ENCODE measurements at places on chromosomes 2 and 18.

DNA sequence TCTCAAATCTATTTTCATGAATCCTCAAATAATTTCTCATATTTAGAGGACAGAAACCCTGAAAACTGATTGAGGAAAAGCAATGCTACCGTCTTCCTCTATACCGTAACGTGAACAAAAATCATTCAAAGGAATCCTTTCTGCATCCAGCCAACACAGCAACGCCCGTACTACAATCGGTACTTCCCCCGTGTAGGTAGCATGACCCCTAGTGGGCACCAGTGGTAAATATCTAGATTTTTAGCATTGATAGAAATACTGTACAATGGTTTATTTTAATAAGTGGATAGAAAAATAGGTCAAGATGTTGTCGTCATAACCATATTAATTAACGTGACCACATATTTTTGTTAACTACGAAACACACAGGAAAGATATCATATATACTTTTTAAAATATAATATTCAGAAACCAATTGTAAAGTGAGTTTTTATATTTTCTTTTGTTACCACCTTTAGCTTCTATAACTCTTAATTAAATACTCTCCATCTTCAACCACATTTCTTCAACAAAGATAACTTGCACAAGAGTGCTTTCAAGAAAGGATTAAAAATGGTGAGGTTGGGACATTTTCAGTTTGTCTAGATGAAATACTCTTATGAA is 194.1 kb downstream of the SS18 start:
- peaks cover 9% of the 10 kb centered on the region for H3K27me3 ChIP-seq
- H3K4me1 ChIP-seq: no peaks in the 10 kb centered on the region
- H3K36me3 ChIP-seq: no peaks in the 10 kb centered on the region

DNA sequence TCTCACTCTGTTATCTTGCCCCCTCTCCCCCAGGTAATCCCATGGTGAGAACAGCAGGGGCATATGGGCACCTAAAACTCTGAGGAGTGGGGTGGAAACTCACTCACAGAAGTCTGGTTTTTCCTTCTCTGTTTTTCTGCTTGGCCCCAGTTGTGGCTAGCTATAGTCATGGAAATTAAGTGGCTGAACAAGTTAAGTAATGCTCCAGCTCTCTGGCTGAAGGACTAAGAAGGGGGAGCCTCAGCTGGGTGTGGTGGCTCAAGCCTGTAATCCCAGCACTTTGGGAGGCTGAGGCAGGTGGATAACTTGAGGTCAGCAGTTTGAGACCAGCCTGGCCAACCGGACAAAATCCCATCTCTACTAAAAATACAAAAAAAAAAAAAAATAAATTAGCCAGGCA is 261.0 kb downstream of the TPGS2 start:
- H3K27ac ChIP-seq: no peak overlapping the region
- no peaks in the 10 kb centered on the region for H3K36me3 ChIP-seq
- H3K4me3 ChIP-seq: no peak overlapping the region
- H3K27me3 ChIP-seq: peaks cover 15% of the 10 kb centered on the region
- DNase-seq: no peak
- H3K4me1 ChIP-seq: no peaks in the 10 kb centered on the region

- H3K4me3 ChIP-seq: no peak overlapping the region
- H3K4me1 ChIP-seq: no peaks in the 10 kb centered on the region
- DNase-seq: no peak
- H3K27me3 ChIP-seq: no peaks in the 10 kb centered on the region
Observed at GRCh38 chr2:49069829-49070228, 84.5 kb downstream of the FSHR start.

DNA sequence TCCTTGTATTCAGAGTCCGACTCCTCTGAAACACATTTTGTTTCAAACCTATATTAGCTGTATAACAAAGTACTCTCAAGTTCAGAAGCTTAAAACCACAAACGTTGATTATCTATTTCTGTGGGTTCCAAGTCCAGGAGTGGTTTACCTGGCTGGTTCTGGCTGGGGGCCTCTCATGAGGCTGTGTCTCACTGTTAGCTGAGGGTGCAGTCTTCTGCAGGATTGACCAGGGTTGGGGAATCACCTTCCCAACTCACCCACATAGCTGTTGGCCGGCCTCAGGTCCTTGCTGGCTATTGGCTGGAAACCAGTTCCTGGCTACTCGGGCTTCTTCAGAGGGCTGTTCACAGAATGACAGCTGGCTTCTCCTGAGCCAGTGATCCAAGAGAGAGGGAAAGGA is 18.0 kb upstream of the ATIC start:
- no peak overlapping the region for H3K27ac ChIP-seq
- no peaks in the 10 kb centered on the region for H3K36me3 ChIP-seq
- H3K4me3 ChIP-seq: no peak overlapping the region
- no peak for DNase-seq

GRCh38 chr2:231710799-231711676 is 2.7 kb downstream of the PTMA start:
- H3K27ac ChIP-seq: peak overlapping the region; percentile 96
- peaks cover 48% of the 10 kb centered on the region for H3K36me3 ChIP-seq
- peaks cover 8% of the 10 kb centered on the region for H3K27me3 ChIP-seq
- peak; percentile 34 for DNase-seq
- H3K4me3 ChIP-seq: peak overlapping the region; percentile 98

DNA sequence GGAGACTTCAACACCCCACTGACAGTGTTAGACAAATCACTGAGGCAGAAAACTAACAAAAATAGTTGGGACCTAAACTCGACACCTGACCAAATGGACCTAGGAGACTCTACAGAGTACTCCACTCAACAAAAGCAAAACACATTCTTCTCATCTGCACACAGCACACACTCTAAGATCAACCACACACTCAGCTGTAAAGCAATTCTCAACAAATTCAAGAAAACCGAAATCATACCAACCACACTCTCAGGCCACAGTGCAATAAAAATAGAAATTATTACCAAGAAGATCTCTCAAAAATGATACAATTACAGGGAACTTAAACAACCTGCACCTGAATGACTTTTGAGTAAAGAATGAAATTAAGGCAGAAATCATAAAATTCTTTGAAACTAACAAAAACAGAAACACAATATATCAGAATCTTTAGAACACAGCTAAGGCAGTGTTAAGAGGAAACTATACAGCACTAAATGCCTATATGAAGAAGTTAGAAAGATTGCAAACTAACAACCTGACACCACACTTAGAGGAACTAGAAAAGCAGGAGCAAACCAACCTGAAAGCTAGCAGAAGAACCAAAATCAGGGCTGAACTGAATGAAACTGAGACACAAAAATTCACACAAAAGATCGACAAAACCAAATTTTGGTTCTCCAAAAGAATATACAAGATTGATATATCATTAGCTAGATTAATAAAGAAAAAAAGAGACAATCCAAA is 46.3 kb downstream of the RTTN start:
- H3K4me3 ChIP-seq: no peak overlapping the region
- peaks cover 82% of the 10 kb centered on the region for H3K36me3 ChIP-seq
- H3K27ac ChIP-seq: no peak overlapping the region
- peaks cover 23% of the 10 kb centered on the region for H3K4me1 ChIP-seq

DNA sequence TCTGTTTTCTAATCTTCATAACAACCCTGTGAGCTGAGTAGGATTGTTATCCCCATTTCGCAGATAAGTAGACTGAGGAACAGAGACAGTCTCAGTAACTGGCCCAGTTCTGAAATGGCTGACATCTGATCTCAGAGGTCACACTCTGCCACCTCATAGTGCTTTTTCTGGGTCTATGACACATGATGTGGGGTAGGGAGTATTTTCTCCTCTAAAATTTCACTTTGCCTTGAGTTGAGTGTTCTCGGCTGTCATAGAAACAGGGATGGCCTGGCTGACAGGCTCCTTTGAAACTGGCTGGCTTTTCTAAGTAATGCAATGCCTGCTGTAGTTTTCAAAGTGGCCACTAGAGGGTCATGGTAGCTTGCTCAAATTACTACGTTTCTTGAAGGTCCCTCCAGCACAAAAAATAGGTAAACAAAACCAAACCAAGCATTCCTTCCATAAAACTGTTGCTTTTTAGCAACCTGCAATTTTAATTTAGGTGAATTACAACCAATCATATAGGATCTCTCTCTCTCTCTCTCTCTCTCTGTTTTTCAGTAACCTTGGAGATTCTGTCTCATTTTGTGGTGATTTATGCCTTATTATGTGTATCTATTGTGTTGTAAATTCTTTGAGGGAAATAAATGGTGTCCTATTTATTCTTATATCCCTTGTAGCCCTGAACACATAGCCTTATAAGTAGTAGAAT is 84.2 kb upstream of the TTN start:
- H3K4me1 ChIP-seq: no peaks in the 10 kb centered on the region
- H3K27me3 ChIP-seq: no peaks in the 10 kb centered on the region
- H3K27ac ChIP-seq: no peak overlapping the region
- peak; percentile 66 for DNase-seq
- no peak overlapping the region for H3K4me3 ChIP-seq

GRCh38 chr2:127614246-127614645 is 31.7 kb upstream of the GPR17 start:
- H3K4me1 ChIP-seq: peaks cover 10% of the 10 kb centered on the region
- peaks cover 8% of the 10 kb centered on the region for H3K27me3 ChIP-seq
- H3K27ac ChIP-seq: no peak overlapping the region
- no peaks in the 10 kb centered on the region for H3K36me3 ChIP-seq

- H3K36me3 ChIP-seq: no peaks in the 10 kb centered on the region
- H3K4me1 ChIP-seq: peaks cover 61% of the 10 kb centered on the region
- DNase-seq: no peak
Observed at GRCh38 chr2:181313845-181314244, 143.3 kb upstream of the ITGA4 start.

- H3K27ac ChIP-seq: no peak overlapping the region
- H3K4me3 ChIP-seq: no peak overlapping the region
Observed at GRCh38 chr2:218832520-218832919, 917 bp upstream of the PRKAG3 start.

DNA sequence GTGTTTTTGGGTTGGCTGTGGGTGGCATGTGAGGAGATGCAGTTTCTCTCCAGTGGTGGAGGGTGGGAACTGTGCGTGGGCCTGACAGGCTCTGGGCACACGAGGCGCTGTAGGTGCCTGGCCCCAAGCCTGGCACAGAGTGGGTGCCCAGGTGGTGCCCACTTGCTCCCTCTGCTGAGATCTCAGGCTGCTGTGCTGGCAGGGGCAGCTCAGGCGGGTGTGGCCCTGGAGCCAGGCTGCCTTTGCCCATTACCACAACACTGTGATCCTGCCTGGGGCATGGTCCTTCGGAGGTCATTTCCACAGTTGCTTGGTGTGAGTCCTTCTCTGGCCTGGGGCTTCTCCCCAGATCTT is 20.4 kb downstream of the TSHZ1 start:
- H3K4me1 ChIP-seq: peaks cover 55% of the 10 kb centered on the region
- no peak overlapping the region for H3K27ac ChIP-seq
- no peak overlapping the region for H3K4me3 ChIP-seq
- peaks cover 10% of the 10 kb centered on the region for H3K36me3 ChIP-seq
- DNase-seq: no peak
- no peaks in the 10 kb centered on the region for H3K27me3 ChIP-seq

DNA sequence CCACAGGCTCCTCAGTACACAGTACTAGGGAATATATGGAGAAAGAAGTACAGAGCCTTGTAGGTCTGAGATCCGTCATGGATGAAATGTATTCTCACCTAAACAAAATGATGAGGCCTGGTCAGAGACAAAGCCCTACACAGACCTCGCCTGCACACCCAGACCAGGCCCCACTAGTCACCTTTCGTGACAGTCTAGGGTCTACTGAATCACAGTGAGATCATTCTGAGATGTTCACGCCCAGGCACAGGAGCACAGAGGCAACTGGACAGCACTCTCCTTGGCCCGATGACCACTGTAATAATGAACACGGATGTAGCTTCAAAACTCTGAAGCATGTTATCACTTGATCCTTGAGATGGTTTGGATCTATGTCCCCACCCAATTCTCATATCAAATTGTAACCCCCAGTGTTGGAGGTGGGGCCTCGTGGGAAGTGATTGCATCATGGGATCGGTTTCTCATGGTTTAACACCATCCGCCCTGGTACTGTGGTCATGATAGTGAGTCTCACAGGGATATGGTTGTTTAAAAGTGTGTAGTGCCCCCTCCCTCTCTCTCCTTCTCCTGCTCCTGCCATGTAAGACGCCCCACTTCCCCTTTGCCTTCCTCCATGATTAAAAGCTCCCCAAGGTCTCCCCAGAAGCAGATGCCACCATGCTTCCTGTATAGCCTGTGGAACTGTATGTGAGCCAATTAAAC is 15.1 kb downstream of the DOCK10 start:
- H3K4me1 ChIP-seq: peaks cover 86% of the 10 kb centered on the region
- peaks cover 19% of the 10 kb centered on the region for H3K36me3 ChIP-seq
- no peaks in the 10 kb centered on the region for H3K27me3 ChIP-seq
- peak overlapping the region; percentile 62 for H3K27ac ChIP-seq
- H3K4me3 ChIP-seq: peak overlapping the region; percentile 24

All from activated naive CD8-positive, alpha-beta T cell treated with anti-CD3 and anti-CD28 coated beads, Interleukin-2, amount 50 U/mL, for 24 hours (primary cell).